A172 (cell line): ENCODE measurements at places on chromosomes 11 and 22. TPM values are rescaled to one million over a fixed set of nuclear protein-coding genes. Genes with fewer than 3 reads are reported as not detected.

- DNase-seq: no peak
These were observed 10.6 kb downstream of the SELENOM start for GRCh38 chr22:31096657-31097279.

Gene TRMT2A
- total RNA-seq: 30.8 and 31.1 TPM in 2 replicates

DNA sequence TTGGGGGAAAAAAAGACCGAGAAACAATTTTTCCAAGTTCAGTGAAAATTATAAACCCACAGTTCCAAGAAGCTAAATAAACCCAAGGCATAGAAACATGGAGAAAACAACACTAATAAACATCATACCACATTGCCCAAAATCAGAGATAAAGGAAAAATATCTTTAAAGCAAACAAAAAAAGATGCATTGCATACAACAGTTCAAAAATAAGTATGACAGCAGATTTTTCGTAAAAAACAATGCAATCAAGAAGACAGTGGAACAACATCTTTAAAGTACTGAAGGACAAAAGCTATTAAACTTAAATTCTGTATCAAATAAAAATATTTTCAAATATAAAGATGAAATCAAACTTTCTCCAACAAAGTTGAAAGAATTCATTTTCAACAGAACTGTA is 921.3 kb downstream of the METTL15 start:
- no peak for DNase-seq

Gene MS4A15
- not detected in 2 replicates for total RNA-seq

Gene LDHAL6A
- not detected in 2 replicates for total RNA-seq

Gene ISX
- total RNA-seq: not detected in 2 replicates

- no peak for DNase-seq
These were observed 3.2 kb upstream of the PPP6R3 start for GRCh38 chr11:68457216-68457897.

DNA sequence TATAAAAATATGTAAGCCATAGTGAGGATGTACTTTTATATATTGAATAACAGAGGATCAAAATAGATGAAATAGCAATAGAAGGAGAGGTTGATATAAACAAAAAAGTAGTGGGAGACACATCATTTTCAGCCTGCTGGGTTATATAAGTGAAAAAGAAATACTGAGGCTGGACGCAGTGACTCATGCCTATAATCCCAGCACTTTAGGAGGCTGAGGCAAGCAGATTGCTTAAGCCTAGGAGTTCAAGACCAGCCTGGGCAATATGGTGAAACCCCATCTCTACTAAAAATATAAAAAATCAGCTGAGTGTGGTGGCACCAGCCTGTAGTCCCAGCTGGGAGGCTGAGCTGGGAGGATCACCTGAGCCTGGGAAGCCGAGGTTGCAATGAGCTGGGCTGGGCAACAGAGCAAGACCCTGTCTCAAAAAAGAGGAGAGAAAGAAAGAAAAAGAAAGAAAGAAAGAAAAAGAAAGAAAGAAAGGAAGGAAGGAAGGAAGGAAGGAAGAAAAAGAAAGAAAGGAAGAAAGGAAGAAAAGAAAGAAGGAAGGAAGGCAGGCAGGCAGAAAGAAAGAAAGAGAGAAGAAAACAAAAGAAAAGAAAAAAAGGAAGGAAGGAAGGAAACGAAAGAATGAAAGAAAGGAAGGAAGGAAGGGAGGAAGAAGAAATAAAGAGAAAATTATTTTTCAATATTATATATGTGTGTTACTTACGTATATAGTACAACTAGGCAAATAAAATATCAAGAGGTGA is 7.0 kb upstream of the P2RY2 start:
- DNase-seq: no peak

DNA sequence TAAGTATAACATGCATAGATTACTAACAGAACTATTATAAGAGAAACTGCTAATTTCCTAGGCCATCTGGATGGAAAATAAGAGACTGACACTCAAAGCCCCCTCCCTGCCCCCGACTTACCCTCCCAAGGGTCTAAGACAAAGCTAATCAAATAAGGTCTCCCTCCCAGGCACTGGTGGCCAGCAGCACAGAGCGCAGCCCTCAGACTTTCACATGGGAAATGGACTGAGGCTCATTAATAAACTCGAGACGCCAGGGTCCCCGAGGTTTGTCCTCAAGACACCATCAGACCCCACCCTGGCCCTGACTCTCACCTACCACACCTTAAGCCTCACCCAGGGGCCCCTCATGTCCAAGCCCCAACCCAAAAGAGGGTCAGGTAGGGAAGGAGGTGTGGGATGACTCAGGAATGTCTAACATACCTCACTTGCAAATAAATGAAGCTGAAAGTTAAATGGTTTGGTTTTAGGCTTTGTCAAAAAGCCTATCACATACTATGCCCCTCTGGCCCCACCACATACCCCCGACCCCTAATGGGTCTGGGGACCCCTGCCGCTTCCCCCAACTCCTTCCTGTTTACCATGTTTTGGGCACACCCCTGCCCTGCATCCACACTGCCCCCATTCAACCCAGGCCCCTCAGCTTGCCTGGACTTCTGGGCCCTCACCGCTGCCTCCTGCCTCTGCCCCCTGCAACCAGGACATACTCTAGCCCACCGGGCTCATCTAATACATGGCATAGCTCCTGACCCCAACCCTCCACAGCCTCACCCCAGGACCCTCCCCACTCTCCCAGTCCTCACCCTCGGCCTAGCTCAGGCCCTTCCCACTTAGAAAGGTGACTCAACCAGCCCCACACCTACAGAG is 11.4 kb downstream of the ARAP1 start:
- DNase-seq: no peak

DNA sequence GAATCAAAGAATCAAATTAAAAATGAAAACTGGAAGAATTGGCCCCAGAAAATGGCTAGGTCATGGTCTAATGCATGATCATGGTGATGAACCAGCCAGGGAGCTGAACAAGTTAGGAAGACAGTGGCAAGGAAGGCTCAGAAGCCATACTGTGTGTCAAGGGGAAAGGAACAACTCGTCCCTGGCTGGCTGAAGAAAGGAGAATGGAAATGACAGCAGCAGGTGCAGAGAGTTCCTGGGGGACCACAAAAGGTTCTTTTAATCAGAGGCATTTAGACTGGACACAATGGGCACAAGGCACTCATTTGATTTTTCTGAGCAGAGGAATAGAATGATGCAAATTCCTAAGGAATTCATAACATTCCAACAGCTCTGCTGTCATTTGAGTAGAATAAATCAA is 209.9 kb downstream of the LARGE1 start:
- no peak for DNase-seq

DNA sequence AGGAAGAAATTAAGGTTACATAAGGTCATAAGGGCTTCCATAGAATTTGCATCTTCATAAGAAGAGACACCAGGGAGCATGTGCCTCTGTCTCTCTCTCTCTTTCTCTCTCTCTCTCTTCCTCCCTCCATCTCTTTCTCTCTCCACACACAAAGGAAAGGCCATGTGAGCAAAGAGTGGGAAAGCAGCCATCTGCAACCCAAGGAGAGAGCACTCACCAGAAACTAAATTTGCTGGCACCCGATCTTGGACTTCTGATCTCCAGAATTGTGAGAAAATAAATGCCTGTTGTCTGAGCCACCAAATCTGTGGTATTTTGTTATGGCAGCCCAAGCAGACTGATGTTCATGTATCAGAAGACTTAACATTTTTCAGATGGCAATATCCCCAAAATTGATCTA is 6.4 kb upstream of the KRTAP5-10 start:
- no peak for DNase-seq

Gene PDE3B
- 0.43 and 0.96 TPM in 2 replicates for total RNA-seq

DNA sequence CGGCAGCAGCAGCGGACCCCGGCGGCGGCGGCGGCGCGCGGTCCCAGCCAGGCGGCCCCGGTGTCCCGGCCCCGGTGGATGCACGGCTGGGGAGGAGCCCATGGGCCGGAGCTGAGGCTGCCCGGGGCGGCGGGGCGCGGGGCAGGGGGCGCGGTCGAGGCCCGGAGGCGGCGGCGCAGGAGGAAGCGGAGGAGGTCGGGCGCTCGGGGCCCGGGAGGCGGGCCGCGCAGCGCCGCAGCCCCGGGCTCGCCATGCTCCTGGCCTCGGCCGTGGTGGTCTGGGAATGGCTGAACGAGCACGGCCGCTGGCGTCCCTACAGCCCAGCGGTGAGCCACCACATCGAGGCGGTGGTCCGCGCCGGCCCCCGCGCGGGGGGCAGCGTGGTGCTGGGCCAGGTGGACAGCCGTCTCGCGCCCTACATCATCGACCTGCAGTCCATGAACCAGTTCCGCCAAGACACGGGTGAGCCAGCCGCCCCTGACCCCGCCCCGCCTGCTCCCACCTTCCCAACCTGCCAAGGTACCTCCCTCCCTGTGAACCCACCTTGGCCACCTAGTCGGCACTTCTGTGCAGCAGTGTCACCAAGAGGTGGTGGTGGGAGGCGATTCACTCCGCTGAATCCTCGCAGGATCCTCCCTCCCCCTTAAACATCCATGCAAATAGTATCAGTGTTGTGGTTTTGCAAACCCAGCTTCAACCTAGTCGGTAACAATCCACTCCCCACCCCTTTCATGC is 580 bp downstream of the DTX4 start:
- DNase-seq: no peak

GRCh38 chr22:47247579-47248240 is 485.3 kb downstream of the TBC1D22A start:
- DNase-seq: no peak

DNA sequence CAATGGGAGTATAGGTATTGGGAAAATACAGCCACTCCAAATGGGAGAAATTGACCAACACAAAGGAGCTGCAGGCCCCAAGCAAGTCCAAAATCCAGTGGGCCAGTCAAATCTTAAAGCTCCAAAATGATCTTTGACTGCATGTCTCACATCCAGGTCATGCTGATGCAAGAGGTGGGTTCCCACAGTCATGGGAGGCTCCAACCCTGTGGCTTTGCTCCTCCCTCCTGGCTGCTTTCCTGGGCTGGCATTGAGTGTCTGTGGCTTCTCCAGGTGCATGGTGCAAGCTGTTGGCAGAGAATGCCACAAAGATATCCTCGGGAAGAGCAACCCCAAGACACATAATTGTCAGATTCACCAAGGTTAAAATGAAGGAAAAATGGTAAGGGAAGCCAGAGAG is 80.8 kb downstream of the IGLL5 start:
- DNase-seq: no peak

Gene APOL3
- 3.1 and 3.9 TPM in 2 replicates for total RNA-seq

GRCh38 chr11:36240801-36241200 is 48.4 kb downstream of the COMMD9 start:
- DNase-seq: peak; percentile 31

Gene C11orf87
- not detected in 2 replicates for total RNA-seq

DNA sequence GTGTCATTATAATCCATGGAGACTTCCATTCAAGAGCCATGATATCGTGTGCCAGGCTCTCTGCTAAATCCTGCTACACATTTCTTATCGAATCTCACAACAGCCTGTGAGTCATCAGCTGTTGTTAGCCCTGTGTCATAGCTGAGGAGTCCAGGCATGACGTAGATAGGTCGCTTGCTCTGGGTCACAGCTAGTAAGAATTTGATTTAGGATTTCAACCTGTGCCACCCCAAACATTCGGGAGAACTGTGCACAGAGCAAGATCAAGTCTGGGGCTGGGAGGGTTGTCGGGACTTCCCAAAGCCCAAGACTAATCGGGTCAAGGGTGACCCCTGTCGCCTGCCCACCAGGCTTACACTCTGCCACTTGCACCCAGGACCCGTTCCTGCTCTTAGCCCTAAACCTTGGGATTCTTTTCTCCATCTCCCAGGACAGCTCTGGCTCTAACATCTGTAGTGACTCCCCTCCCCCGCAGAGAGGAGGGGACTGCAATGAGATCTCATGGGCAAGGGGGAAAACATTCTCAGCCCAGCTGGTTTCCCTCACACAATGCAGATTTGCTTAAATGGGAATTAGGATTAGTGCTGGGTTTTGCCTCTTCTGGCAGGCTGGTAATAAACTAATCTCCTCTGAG is 34.3 kb downstream of the TSPAN18 start:
- DNase-seq: peak; percentile 88

- no peak for DNase-seq
These were observed 26.3 kb upstream of the CSF2RB start for GRCh38 chr22:36887162-36887561.

Gene PPP6R2
- 28.0 and 36.6 TPM in 2 replicates for total RNA-seq

DNA sequence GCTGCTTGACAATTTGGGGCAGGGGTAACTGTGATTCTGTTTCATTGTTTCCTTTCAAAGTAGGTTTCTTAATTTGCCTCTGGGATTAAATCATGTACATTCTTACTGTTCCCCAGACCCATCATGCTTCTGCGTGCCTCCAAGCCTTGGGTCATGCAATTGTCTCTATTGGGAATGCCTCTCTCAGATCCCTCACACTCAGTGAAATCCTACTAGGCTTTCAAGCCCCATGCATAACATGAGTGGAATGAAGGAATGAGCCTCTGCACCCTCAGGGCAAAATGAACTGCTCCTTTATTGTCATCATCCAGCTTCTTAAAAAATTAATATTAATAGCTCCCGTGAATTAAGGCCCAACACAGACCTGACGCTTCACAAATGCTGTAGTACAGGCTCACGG is 381.7 kb downstream of the TENM4 start:
- DNase-seq: no peak

Gene TREH
- total RNA-seq: 0.05 TPM in 1 of 2 replicates, not detected in the other

Gene OR52M1
- total RNA-seq: not detected in 2 replicates

- DNase-seq: no peak
These were observed 24.2 kb downstream of the KRTAP5-5 start for GRCh38 chr11:1653541-1654387.

- DNase-seq: no peak
These were observed 5.6 kb downstream of the OVOL1 start for GRCh38 chr11:65792456-65792855.

GRCh38 chr22:31332010-31332409 is 14.1 kb downstream of the PATZ1 start:
- DNase-seq: no peak

Gene SMC1B
- not detected in 2 replicates for total RNA-seq
